ENCODE measurements at places on chromosomes 1 and 21.

DNA sequence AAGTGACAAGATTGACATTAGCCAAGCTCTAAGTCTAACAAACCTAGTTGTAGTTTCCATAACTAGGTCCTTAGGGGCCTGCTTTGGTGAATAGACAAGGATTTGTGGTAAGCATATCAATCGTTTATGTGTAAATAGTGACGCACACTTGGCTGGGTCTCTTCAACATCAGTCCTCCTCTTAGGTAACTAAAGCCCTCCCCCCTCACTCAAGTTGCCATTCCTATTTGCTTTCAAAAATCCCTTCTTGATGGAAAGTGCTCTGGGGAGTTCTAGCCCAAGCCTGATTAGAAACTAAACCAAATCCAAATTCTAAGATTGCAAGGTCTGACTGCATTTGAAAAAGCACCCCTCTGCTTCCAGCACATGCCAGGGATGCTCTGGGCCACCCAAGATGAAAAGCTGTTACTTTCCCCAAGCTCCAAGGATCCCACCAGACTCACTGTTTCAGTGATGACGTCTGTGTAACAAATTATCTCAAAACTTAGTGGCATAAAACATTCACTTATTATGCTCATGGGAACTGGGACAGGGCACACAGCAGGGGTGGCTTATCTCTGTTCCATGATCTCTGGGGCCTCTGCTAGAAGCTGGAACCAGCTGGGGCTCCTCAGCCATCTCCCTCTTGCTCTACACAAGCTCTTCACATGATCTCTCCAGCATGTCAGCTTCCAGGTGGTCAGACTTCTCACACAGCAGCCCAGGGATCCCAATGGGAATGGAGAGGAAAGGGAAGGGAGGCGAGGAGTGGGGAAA is 74.1 kb downstream of the RRAGC start:
- DNase-seq: no peak

DNA sequence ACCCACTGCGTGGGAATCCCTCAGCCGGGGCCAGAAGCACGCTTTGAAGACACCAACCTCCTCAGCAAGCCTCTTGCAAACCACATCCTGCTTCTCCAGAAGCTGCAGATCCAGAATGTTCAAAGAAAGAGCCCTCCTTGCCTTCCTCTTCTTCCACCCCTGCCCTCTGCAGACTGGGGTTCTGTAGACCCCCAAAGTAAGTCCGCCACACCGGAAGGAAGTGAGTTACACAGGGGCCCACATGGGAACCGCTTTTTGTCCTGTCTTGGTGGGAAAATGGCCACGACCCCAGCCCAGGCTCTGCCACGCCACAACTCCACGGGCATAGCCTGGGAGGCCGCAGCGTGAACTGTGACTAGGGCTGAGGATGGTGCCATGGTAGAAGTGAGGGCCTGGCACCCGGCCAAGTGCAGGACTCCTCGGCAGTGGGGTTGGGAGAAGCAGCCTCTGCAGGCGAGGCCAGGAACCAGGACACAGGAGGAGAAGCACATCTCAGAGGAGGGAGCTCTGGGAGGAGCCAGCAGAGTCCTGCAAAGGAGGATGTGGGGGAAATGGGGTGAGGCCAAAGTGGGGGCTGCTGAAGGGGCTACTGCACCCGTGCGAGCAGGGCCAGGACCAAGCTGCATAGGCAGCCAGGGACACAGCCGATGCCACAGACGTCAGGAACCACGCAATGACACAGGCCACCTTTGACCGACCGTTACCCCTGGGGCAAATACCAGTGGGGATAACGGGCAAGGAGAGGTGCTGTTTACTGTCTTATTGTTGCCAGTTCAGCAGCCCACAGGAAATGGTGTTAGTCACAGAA is 30.9 kb downstream of the PDE9A start:
- DNase-seq: no peak

- no peak for DNase-seq
Observed at GRCh38 chr1:119987112-119987511, 82.3 kb downstream of the NOTCH2 start.

DNA sequence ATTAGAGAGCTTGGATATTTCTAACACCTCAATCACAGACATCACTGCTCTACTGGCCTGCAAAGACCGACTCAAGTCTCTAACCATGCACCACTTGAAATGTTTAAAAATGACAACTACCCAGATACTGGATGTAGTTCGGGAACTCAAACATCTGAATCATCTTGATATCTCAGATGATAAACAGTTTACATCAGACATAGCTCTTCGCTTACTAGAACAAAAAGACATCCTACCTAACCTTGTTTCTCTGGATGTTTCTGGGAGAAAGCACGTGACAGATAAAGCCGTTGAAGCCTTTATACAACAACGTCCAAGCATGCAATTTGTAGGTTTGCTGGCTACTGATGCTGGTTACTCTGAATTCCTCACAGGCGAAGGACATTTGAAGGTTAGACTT is 45.1 kb downstream of the ZYG11B start:
- DNase-seq: no peak

GRCh38 chr1:209598227-209598626 is 14.7 kb downstream of the CAMK1G start:
- no peak for DNase-seq

GRCh38 chr1:8649875-8650274 is 167.6 kb downstream of the RERE start:
- no peak for DNase-seq
